ENCODE measurements at places on chromosomes 5 and 9.

DNA sequence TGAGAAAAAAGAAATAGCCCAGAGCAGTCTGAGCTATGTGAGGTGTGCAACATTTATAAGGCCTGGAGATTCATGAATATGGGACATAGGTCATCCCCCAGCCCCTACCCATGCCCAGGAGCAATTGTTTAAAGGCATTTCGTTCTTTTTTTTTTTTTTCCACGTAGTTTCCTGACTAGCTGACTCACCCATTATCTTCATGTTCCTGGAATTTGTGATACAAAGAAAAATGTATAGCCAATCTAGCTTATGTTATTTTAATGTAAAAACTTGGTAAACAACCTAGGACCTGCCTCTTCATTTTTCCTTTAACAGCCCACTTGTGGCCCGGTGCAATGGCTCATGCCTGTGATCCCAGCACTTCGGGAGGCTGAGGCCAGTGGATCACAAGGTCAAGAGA lies 81.3 kb downstream of the OSTF1 start:
- peak; percentile 45 for DNase-seq

GRCh38 chr5:13478831-13479465 lies 465.5 kb downstream of the DNAH5 start:
- DNase-seq = peak; percentile 65

GRCh38 chr9:124302921-124303320 lies 45.2 kb downstream of the NEK6 start:
- DNase-seq = peak; percentile 81

DNA sequence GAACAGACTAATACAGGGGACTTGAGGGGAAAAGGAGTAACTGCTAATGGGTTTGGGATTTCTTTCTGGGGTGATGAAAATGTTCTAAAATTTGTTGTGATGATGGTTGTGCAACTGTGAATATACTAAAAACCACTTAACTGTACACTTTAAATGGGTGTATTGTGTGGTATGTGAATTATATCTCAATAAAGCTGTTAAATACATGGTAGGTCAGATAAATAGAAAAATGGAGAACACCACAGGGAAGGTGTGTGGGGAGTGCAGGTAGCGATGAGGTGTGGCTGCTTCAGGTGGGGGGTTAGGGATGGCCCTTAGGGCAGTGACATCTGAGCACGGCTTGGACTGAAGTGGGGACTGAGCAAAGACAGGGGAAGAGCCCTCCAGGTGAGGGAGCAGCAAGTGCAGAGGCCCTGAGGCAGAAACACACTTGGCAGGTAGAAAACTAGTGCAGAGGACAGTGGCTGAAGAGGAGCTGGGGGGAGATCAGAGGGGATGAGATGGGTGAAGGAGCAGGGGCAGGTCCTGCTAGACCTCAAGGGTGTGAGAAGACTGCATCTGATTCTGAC lies 20.9 kb downstream of the EEIG1 start:
- no peak for DNase-seq

- DNase-seq = peak; percentile 41
These were observed 148.0 kb downstream of the GHR start for GRCh38 chr5:42570966-42571960.

DNA sequence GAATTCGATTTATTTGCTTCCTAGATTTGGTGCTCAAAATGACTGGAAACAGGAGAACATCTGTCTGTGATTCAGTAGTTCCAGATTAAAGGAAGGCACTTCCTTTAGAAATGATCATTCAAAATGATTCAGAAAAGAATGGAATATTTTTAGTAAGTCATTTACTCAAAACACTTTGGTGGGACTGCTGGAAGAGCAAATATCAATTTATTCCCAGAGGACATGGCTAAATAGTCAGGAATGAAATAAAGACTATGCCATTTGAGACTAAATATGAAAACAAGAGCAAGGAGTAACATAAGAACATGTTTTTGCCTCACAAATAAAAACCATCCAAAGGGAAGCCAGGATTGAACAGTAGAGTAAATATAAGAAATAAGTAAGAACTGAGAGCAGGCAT lies 138.6 kb upstream of the RASA1 start:
- no peak for DNase-seq

- DNase-seq = peak; percentile 30
These were observed 43.6 kb downstream of the CCDC192 start for GRCh38 chr5:127746756-127747155.

DNA sequence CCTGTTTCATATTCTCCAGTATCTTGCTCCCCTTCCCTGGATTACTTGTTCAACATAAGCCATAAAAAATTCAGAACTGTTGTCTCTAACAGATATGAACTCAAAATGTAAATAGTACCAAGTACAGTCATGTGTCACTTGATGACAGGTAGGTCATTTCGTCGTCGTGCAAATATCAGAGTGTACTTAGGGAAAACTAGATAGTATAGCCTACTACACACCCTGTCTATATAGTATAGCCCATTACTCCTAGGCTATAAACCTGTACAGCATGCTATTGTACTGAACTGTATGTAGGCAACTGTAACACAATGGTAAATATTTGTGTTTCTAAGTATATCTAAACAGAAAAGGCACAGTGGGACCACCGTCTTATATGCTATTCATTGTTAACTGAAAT lies 39.1 kb downstream of the SMIM15 start:
- DNase-seq = no peak

- peak; percentile 57 for DNase-seq
These were observed 265.3 kb downstream of the TRIM32 start for GRCh38 chr9:116952436-116952810.

- DNase-seq = no peak
These were observed 103.2 kb downstream of the USP20 start for GRCh38 chr9:129938291-129938979.

DNA sequence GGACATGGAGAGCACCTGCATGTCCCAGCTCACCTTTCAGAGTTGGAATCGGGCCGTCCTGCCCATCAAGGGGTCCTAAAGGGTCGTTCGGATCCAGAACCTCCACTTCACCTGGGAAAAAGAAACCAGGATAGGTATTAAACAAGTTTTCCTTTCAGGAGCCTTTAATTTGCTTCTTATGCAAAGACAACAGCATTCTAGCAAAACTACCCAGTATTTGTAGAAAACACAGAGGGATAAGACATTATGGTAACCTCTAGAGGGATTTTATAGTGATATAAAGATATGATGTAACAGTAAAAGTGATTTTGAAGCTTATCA lies 174.4 kb downstream of the ROR2 start:
- no peak for DNase-seq

GRCh38 chr5:33468775-33469435 lies 28.1 kb downstream of the TARS1 start:
- DNase-seq = no peak

DNA sequence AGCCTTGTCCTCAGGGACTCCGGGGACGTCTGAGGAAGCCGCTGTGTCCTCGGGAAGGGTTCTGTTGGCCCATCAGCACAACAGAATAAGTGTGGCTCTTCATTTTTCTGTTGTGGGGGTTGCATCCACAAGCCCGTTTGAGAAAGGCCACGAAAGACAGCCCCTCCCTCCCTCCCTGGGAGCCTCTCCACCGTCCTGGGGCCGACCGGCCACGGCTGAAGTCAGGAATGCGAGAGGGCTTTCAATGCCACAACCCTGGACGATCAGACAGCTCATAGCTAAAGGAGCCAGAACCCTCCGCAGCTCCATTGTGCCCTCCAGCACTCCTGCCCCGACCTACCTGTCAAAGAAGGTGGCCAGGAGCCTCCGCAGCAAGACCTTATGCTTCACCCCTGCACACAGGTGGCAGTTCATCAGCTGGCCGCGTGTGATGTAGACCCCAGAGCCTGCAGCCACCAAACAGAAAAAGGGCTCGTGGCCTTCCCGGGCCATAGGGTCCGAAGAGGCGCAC lies 52.4 kb upstream of the UBAC1 start:
- DNase-seq = no peak

DNA sequence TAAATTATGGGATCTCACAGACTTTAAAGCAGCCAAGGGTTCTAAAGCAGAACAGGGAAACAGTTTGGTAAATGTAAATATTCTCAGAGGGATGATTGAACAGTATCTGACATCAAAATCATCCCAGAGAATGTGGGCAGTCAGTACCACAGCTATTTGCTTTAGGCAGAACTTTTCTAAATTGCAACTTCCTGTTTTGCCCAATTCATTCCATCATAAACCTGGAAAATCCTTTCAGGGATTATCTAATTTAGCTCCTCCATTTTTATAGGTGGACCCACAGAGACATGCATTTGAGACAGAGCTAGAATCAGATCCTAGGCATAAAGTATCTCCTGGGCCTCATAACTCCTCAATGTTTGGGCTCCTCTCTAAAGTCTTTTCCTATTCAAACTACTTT lies 12.4 kb downstream of the NR6A1 start:
- no peak for DNase-seq

- no peak for DNase-seq
These were observed 68.8 kb downstream of the ITGA1 start for GRCh38 chr5:52856564-52856963.

DNA sequence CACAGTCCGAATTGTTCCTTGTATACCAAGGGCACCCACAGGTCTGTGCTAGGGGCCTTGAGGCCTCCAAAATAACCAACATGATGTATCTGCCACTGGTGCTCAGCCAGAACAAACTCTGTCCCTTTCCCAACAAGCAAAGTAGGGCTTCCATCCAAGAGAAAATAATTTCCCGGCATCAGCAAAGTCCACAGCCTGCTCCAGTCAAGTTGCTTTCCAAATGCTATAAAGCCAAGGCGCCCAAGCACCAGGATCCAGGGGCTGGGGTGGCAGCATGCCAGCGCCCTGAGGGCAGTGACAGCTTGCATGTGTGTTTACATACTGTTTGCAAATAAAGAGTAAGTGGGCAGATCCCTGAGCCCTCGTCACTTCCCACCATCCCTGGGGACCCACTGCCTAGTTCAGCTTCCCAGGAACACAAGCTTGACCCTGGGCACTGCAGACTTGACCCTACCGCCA lies 155.9 kb downstream of the ERCC6L2 start:
- DNase-seq = no peak

DNA sequence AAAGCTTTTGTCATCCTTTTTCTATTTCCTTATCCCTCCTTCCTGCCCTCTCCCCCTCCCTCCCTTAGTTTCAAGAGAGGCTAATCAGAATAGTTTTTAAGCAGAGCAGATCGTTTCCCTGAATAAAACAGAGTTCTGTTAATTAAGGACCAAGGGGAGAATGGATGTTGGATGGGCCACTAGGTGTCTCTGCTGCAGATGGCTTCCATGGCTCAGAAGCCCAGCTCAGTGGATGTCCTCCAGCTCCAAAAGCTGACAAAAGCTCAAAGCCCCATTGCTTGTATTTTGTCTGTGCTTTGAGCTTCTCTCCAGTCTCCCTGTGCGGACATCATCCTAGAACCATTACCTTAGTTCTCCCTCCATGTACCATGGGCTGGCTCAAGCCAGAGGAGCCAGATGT lies 21.0 kb upstream of the NPR3 start:
- no peak for DNase-seq

GRCh38 chr5:62296998-62297397 lies 9.0 kb upstream of the KIF2A start:
- no peak for DNase-seq

- DNase-seq = peak; percentile 73
These were observed 12.5 kb downstream of the OR2S2 start for GRCh38 chr9:35945341-35946018.

GRCh38 chr9:36970007-36970888 lies 63.8 kb downstream of the PAX5 start:
- DNase-seq = peak; percentile 56

- DNase-seq = no peak
These were observed 8.4 kb downstream of the OBP2B start for GRCh38 chr9:133200631-133201030.

DNA sequence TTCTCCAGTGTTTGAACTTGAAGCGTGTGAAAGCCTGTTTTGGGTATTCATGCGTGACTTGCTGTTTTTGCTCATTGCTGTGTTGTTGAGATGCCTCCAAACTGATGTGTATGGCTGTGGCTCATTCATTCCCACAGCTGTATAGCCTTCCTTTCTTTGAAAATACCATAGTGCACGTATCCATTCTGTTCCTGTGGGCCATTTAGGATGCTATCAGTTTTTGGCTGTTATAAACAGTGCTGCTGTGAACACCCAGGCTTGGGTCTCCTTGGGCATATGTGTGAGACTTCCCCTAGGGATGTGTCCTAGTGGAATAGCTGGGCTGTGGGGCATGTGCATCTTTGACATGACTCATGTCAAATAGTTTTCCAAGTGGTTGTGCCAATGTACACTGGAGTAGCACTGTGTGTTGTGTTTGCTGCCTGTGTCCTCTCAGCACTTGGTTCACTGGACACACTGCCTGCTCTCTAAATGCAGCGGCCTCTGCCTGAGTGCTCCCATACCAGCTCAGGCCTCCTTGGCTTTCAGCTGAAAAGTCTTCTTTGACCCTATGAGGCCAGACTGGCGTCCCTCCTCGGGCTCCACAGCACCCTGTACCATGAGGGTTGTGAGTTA lies 102.6 kb upstream of the TBC1D2 start:
- no peak for DNase-seq

DNA sequence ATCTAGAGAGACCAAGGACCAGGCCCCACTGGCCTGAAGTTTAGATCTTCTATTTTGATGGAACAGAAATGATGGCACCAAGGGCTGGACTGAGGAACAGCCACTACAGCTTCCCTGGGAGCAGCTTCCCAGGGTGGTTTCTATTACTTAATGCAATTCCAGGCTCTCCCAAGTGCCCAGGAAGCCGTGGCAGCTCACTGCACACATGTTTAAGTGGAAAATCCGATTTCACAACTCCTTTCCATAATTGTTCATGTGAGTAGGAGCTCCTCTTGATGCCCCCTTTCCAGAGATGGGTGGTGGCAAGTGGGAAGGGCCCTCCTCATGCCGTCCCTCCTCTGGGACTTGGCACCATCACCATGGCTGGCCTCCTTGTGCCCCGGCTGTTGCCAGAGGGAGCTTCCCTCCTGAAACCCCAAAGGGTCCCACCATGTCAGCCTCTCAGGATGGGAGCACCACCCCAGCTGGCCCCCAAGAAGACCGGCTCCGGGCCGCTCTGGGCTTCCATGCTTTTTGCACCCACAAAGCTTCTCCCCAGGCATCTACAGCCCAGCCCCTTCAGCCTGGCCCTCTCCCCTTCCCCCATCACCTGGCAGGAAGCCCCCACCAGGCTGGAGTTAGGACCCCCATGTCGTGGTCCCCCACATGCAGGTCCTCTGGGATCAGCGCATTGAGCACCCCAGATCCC lies 9.1 kb upstream of the UBAC1 start:
- DNase-seq = no peak

DNA sequence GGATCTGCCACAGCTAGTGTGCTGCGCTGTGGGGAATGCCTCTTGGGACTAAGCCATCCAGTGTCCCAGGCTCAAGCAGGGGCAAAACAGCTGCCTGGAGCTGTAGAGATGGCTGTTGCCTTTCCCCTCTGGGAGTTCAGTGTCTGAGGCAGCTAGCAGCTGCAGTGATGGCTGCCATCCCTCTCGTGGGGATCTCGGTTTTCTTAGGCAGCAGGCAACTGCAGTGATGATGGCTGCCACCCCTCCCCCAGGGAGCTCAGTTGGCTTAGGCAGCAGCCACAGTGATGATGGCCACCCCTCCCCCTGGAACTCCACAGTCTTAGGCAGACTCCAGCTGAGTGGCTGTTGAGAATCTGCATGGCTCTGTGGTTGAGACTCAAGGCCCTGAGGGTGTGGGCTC lies 1389.2 kb upstream of the NUDT12 start:
- no peak for DNase-seq

- no peak for DNase-seq
These were observed 36.6 kb downstream of the NNT start for GRCh38 chr5:43639566-43639965.
